ENCODE measurements at places on chromosomes 11 and 22. TPM values are rescaled to one million over a fixed set of nuclear protein-coding genes. Genes with fewer than 3 reads are reported as not detected.

DNAJC24 gene
- total RNA-seq = 14.9 TPM

CAT gene
- total RNA-seq = 83.9 TPM

- peaks cover 42% of the 10 kb centered on the region for H3K4me1 ChIP-seq
- no peaks in the 10 kb centered on the region for H3K27me3 ChIP-seq
- no peak overlapping the region for H3K4me3 ChIP-seq
- DNase-seq = no peak
- H3K27ac ChIP-seq = peak overlapping the region; percentile 98
Measured at GRCh38 chr11:74009675-74010305, 905 bp upstream of the UCP3 start.

DNA sequence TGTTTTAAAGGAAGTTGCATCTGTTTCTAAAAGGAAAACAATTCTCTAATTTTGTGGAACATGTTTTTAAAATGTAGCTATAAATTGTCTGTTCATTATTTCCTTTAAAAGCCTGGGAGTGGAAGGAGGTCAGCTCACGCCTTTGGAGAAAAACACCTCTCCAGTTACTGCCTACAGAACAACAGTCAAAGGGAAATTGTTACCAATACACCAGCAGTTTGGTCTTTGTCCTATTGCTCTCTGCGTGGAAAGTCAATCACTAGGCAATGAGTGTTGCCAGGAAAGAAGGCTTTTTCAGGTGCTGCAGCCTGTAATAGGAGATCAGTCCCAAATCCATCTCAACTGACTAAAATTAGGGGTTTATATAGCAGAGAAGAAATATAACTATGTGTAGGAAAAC is 22.2 kb downstream of the SVIP start:
- peaks cover 17% of the 10 kb centered on the region for H3K4me1 ChIP-seq
- no peak overlapping the region for H3K4me3 ChIP-seq
- DNase-seq = no peak
- H3K27me3 ChIP-seq = no peaks in the 10 kb centered on the region
- no peak overlapping the region for H3K27ac ChIP-seq

DNA sequence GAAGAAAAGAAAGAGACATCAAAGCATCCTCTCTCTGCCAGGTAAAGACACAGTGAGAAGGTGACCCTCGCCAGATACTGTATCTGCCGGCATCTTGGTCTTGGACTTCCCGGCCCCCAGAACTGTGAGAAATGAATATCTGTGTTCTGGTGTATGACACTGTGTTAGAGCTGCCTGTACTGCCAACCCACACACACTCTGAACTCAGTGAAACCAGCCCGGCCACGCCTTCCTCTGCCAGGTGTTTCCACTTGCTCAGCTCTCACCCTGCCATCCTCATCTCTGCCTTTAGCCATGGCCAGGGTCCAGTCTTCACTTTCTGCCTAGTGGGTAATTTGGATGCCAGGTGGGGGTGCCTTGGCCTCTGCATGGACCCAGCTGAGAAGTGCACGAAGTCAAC is 24.0 kb downstream of the CBX7 start:
- no peaks in the 10 kb centered on the region for H3K4me1 ChIP-seq
- H3K27me3 ChIP-seq = no peaks in the 10 kb centered on the region
- H3K4me3 ChIP-seq = no peak overlapping the region

DNA sequence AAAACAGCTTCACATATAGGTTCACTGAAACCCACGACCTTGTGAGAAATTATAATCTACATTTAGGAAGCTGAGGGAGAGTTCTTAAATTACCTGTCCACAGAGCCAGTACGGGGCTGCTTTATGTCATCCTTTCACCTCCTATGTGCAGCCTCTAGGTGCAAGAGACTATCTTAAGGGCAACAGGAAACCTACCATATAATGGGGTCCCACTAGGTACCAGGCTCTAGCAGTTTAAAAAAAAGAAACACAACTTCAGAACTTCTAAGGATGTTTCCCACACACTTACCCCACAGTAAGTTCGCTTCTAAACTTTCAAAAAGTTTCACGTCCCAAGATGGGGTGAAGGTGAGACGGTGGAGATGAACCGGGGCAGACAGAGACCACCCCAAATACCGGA is 573 bp downstream of the STK33 start:
- H3K27ac ChIP-seq = no peak overlapping the region
- peak overlapping the region; percentile 70 for H3K4me3 ChIP-seq
- DNase-seq = no peak

DNA sequence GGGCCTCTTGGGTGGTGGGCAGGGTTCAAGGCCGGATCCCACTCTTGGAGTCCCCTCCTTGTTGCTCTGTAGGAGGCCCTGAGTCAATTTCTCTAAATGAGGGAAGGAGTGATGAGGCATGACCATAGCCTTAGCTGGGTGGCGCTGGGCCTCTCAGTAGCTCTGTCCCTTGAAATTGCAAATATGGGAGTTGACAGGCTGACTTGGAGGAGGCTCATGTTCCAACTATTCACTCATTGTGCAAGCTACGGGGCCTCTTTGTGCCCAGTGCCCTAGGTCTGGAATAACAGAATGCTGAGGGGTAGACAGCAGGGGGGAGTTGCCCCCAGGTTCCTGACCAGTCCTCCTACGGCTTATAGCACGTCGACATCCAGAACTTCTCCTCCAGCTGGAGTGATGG is 8.0 kb downstream of the SELENOM start:
- peaks cover 72% of the 10 kb centered on the region for H3K4me1 ChIP-seq
- H3K36me3 ChIP-seq = peaks cover 83% of the 10 kb centered on the region
- H3K27ac ChIP-seq = peak overlapping the region; percentile 74
- DNase-seq = no peak

DNA sequence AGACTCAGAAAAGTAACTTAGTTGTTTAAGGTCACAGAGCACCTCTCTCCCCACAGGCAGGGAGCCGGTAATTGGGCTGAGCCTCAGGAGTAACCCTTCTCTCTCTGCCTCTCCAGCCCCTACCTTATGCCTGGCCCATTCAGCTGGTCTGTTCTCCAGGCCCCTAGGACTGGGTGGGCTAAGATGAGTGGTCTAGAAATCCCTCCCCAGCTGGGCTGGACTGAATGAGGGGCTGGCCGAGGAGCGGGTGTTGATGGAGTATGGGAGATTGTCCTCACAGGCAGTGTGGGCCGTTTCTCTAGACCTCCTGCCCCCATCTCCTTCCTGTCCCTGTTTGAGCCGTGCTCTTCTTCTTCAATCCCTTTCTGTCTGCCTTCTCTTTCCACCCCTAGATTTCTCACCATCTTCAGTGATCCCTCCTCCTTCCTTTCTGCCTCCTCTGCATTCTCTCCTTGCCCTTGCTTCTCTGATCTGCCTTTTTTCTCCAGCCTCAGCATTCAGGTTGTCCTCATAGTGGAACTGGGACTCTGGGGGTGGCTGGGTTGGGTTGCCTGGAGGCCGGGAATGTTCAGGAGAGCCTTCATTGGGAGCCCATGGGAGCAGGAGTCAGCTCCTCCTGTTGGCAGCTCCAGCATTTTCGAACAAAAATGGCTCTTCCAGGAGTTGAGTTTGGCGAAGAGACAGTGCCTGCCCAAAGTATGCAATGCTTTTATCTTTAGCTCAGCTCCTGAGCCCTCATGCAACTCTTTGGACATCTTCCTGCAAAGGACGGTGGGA is 7.6 kb downstream of the ST3GAL4 start:
- H3K27me3 ChIP-seq = no peaks in the 10 kb centered on the region
- no peak overlapping the region for H3K27ac ChIP-seq
- H3K4me3 ChIP-seq = no peak overlapping the region
- DNase-seq = no peak
